ENCODE measurements at places on chromosomes 6 and 20.

GRCh38 chr20:54219751-54220426 is 12.0 kb downstream of the PFDN4 start:
- DNase-seq: no peak

- DNase-seq: no peak
These were observed 514.7 kb upstream of the AGPAT4 start for GRCh38 chr6:161788531-161788930.

GRCh38 chr20:50415516-50416268 is 94.5 kb upstream of the PTPN1 start:
- DNase-seq: peak; percentile 89

- DNase-seq: no peak
These were observed 39.8 kb downstream of the HIVEP1 start for GRCh38 chr6:12051861-12052368.

DNA sequence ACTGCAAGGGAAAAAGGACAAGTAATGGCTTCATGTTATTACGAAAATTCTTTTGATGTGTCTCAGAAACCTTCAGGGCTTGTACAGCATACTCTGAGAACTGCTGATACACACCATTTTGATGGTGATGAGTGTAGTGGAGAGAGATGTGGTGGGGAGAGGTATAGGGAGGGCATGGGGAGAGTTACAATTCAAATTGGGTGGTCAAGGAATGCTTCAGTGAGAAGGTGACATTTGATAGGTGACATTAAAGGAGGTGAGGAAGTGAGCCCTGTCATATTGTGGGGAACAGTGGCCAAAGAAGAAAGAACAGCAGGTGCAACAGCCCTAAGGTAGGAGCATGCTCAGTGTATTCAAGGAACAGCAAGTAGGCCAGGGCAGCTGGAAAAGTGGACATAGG is 318.9 kb downstream of the CLIC5 start:
- no peak for DNase-seq
